ENCODE measurements at places on chromosomes 5 and 9.

GRCh38 chr5:148259288-148259687 is 9.3 kb upstream of the SPINK13 start:
- DNase-seq, result no peak

GRCh38 chr9:85702726-85703289 is 38.9 kb downstream of the AGTPBP1 start:
- no peak for DNase-seq

GRCh38 chr9:110088099-110088498 is 119.9 kb downstream of the C9orf152 start:
- no peak for DNase-seq

GRCh38 chr5:57601996-57602395 is 119.4 kb upstream of the ACTBL2 start:
- no peak for DNase-seq

- no peak for DNase-seq
Observed at GRCh38 chr9:81777482-81777881, 88.1 kb upstream of the TLE1 start.

DNA sequence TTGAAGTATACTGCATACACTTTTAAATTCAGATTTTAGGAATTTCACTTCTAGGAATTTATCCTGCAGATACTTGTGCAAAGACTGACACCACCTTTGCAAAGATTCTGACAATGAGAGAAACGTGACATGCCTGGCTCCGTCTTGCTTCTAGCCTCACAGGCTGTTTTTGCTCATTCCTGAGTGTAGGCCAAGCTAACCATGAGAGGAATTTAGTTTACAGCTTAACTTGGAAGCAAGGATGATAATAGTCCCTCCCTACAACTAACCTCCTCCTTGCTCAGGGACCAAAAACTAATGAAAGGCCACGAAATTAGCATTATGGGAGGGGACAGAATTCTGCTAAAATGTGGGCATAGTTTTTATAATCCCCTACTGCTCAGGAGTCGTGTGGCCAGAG is 31.1 kb downstream of the C5orf22 start:
- no peak for DNase-seq

DNA sequence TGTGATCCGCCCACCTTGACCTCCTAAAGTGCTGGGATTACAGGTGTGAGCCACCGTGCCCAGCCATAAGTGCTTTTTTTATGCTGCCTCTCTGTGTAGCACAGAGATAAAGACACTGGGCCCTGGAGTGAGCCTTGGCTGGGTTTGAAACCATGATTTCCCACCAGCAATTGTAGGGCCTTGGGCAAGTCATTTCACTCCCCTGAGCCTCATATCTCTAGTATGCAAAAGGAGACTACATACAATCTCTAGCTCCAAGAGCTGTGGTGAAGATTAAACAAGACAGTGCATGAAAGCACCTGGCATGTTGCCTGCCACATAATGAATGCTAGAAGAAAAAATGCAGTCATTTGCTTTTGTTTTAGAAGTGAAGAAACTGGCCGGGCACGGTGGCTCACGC is 3.9 kb downstream of the FABP6 start:
- no peak for DNase-seq

DNA sequence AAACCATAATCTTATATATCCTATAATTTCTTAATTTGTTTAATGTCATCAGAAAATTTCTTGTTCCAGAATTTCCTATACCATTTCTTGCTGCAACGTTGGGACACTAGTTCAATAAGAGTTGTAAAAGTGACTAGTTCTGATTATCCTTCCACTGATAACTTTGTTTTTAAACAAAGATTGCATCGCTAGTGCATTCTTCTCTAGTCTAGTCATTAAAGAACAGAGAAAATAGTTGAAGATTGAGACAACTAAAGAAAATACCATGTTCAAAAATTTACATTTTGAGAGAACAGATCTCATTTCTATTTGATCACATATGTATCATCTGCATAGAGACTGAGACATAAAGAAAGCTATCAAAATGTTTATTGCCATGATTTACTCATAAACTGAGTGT is 1888.2 kb downstream of the EFNA5 start:
- no peak for DNase-seq

DNA sequence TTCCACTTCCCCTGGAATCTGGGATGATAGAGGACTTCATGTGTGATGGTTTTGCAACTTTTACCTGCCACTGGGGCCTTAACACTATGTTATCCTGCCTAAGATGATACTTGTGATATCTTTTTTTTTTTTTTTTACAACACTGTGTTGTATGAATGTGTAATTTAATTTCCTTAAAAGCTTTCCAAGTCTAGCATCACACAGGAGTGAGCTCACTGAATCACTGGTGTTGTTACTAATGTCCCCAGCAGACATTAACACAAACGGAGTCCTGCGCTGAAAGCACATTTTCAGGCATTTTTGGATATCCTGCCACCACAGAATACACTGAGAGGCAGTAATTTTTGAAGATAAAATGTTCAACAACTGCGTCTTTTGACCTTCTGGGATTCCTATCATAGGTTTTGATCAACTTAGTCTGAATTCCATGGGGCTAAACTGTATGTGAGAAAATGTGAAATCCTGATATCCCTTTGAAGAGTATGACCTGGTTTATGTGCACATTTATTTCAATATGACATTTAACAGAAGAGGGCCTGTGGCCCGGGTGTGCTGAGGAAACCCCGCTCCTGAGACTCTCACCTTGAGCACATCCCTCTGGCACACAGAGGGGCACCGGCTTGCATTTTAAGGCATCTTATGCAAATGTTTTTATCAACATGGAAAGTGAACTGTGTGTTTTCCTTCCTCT is 118.0 kb downstream of the FSTL4 start:
- no peak for DNase-seq

- DNase-seq, result no peak
Observed at GRCh38 chr9:33131790-33132772, 35.1 kb downstream of the B4GALT1 start.

DNA sequence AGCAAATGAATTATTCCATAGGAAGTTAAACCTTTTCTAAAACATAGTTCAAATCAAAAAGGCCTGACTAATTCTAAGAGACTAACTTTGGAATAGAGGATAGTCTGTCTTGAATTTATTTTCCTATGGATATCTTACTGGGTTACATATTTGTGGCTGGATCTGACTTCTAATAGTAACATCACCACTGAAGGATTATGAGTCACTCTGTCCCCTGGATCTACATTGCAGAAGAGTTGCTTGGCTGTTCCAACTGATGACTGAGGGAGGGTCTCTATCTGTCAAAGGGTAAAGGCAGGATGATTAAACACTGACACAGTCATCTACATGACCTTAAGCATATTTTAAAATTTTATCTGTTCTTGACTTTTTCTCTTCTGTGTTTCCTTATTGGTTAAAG is 119.6 kb upstream of the FST start:
- no peak for DNase-seq

- DNase-seq, result peak; percentile 57
Observed at GRCh38 chr5:173963867-173964441, 25.0 kb upstream of the C5orf47 start.

DNA sequence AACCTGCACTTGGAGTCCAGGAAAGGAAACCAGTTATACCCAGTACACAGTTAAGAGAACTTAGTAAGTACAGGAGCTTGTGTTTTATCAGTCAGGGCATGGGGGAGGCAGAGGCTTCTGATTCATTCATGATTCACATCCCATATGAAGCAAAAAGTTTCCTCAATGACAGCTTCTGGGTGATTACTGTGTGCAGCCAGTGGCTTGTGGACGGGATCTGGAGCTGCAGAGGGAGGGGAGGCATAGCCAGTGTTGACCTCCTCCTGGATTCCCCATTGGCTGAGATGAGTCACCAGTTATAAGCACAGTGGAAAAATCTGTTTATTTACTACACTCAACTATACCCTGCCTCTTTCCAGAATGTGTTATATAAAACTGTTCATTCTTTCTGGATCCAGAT is 17.7 kb downstream of the IL31RA start:
- DNase-seq, result no peak

DNA sequence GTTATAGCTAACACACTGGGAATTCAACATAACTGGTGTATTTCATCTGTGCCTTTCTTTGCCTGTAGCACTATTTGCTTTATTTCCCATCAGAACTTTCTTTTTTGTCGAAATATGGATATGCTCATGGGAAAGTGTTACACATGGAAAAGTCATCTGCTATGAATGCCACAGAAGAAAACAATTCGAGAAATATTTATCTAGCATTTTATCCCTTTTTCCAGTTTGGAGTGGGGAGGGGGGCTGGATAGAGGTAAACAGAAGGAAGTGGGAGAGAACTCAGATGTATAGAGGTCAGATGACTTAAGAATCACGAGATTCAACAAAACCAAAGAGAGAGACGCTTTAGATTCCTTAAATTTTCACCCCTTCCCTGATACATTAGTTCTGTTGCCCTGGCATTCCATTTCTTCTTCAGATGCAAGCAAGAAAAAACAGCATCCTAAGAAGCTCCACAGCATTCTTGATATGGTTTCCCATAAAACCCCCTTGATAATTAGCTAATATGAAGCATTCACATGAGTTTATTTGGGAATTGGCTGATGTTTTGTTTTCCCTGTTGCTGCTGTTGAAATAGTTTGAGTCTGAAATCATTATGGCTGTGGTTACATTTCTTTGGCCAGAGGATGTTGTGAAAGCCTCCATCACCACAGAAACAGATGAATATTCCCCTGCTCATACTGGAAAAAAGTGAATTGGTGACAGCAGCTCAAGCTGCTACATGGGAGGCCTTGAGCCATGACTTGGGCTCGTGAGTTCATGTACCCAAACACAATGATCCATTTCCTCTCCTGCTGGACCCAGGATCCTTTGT is 335.8 kb upstream of the DAB2 start:
- DNase-seq, result no peak

GRCh38 chr9:77830618-77831285 is 182.6 kb upstream of the GNA14 start:
- DNase-seq, result no peak

GRCh38 chr9:127411122-127411521 is 13.1 kb upstream of the ZNF79 start:
- no peak for DNase-seq

- DNase-seq, result no peak
Observed at GRCh38 chr9:134707031-134707680, 65.6 kb downstream of the COL5A1 start.

GRCh38 chr9:36891341-36891811 is 142.7 kb downstream of the PAX5 start:
- DNase-seq, result no peak

DNA sequence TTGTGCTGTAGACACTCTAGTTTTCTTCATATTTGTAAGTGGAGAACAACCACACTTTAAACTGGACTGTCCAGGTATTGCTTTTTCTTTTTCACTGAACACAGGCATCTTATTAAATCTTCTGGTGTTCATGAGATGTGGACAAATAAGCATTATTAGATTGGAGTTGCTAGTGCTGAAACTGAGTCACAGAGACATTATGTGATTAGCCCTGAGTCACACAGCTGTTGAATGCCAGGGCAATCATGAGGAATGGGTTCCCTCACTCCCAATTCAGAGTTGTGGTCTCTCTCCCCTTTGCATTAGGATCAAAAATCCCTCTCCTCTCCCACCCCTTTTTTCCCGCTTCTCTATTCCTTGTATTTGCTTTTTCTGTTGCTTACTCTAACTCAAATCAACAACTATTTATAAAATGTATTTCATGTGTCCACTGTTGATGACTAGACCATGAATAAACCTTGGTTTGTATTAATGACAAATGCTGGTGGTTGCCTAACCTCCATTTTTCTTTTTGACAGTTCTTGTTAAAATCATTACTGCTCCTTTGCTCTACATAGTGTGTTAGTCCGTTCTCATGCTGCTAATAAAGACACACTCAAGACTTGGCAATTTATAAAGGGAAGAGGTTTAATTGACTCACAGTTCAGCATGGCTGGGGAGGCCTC is 738.2 kb downstream of the BRINP1 start:
- DNase-seq, result no peak

DNA sequence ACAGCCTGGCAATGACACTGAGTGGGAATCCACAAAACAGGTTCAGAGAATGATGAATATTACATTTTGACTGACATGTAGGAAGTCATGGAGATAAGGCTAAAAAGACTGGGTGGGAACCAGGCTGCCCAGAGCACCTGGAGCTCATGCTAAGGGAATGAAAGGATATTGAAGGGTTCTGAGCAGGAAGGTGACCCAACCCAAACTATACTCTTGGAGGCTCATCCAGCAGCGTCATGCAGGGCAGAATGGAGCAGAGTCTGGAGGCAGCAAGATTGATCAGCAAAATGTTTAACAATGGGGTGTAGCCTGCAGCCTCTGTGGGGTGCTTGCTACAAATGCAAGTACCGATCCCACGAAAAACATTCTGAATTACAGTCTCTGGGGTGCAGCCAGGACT is 120.2 kb downstream of the PSD2 start:
- DNase-seq, result no peak

- no peak for DNase-seq
Observed at GRCh38 chr9:26439061-26439624, 453.5 kb downstream of the CAAP1 start.

DNA sequence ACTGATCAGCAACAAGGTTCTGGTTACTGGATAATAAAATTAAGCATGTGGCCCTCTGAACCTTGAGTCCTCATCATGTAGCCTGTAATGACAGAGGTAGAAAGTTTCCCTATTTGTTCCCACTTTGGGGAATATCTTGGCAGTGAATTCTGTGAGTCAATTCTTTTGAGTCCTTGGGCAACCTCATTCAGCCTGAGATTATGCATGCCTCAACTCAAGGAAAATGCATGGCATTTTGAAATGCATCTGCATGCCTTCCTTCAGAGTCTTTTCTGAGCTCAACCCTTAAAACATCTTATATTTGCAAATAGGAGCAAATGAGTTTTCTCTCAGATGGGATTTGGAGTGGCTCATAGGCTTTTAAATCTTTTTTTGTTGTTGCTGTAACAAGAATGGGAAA is 218.1 kb upstream of the CD180 start:
- no peak for DNase-seq

DNA sequence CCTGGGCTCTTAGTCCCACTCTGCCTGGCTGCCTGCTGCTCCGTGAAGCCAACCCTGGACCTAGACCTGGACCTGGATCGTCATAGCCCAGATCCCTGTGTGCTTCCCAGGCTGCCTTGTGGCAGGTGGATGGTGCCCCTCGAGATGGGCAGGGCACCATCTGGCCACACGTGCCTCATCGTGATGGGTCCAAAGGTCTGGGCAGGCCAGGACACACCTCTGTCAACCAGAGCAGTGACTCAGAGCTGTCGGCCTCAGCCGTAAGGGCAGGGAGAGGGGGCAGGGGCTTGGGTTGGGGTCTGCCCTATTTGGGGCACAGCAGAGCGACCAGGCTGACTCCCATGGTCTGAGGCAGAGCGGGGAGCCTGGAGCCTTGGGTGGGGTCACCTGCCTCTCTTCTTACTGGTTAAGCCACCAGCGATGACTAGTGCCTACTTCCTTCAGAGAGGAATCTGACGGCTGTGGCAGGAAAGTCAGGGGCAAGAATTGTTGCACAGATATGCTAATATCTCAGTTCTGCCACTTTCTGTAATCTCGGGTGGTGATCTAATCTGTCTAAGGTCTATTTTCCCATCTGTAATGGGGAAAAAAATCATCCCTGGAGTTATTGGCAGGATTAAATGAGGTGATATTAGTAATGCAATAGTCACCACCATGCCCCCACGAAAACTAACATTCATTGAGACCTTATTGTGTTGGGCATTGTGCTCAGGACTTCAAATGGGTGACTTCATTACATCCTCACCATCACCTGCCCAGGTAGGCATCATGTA is 3.2 kb upstream of the CDHR2 start:
- no peak for DNase-seq

Data from NCI-H510A (cell line).